Stimulated activated CD8-positive, alpha-beta memory T cell treated with anti-CD3 and anti-CD28 coated beads, Interleukin-12 subunit alpha, Interleukin-12 subunit beta, amount 100 ng/mL, for 4 hours (primary cell): ENCODE measurements at places on chromosomes 1 and 21.

GRCh38 chr1:53949023-53949990 lies 3.2 kb downstream of the LRRC42 start:
- no peak for DNase-seq

DNA sequence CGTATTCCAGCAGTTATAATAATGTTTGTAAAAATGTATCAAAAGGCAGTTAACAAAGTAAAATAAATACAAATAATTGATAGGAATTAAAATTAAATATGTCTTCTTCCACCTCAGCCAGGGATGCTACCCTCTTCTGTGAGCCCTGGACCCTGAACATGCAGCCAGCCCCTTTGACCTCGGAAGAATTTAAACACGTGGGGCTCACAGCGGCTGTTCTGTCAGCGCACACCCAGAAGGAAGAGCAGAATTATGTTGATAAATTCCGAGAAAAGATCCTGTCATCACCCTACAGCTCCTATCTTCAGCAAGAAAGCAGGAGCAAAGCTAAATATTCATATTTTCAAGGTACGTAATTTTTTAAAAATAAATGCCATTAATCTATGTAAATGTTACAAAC lies 26.5 kb downstream of the UTS2 start:
- no peak for DNase-seq

GRCh38 chr1:117655220-117655577 lies 49.4 kb downstream of the TENT5C start:
- no peak for DNase-seq

DNA sequence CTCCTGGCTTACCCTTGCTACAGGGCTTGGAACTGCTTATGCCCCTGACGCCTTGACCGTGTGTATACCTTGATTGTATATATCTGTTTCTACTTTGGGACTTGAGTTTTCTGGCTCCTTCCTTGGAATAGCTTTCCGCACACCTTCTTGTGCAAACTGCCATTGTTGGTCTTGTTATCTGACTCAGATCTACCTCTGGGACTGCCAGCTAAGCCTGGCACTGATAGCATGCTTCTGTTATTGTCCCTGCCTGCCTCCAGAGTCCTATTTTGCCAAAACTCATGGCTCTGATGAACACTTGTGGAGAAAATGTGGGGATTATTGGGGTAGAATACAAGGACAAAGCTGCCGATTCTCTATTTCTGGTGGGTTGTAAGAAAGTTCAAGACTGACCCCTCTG lies 15.4 kb downstream of the FMOD start:
- no peak for DNase-seq

GRCh38 chr1:53182111-53182593 lies 14.5 kb upstream of the CPT2 start:
- DNase-seq = peak; percentile 55

- no peak for DNase-seq
These were observed 229.7 kb downstream of the C1orf94 start for GRCh38 chr1:34406377-34406776.

DNA sequence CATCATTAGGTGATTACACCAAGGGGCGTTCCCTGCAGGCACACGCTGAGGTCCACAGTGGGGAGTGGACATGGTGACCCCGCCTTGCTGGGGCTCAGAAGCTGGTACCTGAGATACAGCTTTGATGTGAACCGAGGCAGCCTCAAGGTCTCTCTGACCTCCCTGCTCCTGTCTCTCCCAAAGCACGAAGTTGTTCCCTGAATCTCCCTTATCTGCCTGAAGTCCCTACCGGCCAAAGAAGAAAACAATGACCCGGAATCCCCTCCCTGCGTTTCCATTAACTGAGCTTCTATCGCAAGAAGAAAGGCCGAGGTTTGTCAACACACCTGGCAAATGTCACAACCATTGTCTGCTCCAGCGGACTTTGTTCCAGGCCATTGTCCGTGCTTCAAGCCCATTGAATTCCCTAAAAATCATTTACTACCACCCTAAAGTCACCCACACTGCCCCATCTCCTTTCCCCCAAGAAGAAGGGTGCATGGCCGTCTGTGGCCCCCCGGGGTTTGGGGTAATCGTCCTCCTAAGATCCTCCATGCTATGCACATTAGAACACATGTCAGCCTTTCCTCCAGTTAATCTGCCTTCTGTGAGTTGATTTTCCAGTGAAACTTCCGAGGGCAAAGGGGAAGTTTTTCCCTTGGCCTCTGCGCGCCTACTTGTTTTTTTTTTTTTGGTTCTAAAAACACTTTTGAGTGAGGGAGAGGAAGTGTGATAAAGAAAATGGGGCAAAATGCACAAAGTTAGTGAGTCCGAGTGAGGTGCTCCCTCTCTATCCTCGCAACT lies 48.1 kb upstream of the COL18A1 start:
- no peak for DNase-seq

GRCh38 chr1:169468982-169469381 lies 16.8 kb downstream of the SLC19A2 start:
- no peak for DNase-seq

- no peak for DNase-seq
These were observed 16.5 kb downstream of the KRTAP19-1 start for GRCh38 chr21:30463713-30464112.

DNA sequence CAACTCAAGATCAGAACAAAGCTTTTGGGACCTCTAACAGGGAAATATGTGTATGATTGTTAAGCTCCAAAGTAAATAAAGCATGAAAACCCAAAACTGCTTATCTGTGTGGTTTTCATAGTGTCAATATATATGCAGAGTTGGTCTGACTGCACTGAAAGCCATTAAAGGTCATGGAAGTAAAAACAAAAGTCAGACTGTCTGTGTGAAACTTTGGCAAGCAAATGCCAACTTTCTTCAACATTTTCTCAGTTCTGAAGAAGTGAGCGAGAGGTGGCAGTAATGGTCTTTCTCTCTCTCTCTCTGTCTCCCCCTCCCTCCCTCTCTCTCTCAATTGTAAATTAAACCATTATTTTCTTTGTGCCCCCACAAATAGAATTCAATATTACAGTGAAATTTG lies 100.1 kb upstream of the S1PR1 start:
- no peak for DNase-seq

DNA sequence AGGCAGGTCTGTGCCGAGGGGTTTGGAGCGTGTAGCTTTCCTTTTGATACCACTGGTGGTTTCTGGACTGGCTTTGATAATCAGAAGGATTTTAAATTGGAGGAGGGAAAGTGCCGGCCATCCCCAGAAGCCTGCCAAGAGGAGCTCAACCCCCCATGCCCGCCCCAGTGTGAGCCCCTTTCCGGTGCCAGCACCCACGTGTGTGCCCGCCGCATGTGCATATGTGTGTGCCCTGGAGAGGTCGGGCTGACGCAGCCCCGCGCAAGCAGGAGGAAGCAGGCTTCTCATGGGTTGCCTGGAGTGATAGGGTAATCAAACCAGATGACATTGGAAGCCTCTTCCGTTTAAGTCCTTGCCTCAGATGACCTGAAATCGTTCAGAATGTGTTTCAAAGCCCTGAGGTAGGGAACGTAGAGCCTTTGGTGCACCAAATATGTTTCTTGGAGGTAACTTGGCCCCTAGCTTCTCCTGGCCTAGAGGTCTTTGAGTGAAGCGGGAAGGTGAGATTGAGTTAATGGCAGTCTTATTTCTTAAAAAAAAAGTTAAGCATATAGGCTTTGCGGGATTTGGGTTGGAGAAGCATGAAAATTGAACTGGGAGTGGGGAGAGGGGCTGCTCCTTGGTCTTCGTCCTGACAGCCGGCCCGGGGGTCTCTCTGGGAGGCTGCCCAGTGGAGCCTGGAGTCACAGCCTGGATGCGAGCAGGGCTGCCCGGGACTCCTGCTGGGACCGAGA lies 34.1 kb upstream of the ARHGEF16 start:
- no peak for DNase-seq

- DNase-seq = no peak
These were observed 77.8 kb downstream of the C4BPA start for GRCh38 chr1:207181847-207182246.

DNA sequence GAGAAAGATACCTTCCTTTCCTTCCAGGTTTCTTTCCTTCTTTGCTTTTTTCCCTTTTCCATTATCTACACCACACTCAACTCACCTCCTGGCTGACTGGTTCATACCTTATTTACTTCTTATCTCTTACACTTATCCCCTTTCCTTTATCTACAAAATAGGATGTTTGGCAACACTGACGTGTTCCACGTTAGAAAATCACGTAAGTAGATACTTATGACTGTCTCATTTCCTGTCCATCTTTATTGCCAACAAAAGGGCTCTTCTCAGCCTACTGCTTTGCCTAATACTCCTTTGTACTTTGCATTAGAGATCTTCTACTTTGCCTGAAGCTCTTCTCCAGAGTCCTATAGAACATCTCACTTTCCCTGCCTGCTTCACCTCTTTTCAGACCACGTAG lies 25.1 kb downstream of the SYNJ1 start:
- no peak for DNase-seq

DNA sequence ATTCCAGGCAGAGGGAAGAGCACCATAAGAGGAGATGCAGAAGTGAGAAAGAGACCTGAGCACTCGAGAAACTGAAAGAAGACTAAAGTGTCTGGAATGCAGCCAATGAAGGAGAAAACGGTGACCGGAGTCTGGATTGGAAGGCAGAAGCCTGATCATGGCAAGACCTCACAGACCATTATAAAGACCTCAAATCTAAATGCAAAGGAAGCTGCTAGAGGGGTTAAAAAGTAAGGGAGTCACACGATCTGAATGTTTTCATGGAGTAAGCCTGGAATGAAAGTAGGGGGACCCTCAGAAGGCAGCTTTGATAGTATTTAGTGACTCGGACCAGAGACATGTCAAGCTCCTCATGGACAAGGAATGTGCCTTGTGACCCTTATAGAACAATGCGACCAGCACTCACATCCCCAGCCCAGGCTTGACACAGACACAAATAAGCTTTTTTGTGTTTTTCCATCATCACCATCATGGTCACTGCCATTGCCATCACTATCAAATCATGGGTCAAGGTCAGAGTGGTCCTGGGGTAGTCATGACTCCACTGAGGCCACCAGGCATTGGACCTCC lies 183.6 kb downstream of the SEC16B start:
- no peak for DNase-seq

DNA sequence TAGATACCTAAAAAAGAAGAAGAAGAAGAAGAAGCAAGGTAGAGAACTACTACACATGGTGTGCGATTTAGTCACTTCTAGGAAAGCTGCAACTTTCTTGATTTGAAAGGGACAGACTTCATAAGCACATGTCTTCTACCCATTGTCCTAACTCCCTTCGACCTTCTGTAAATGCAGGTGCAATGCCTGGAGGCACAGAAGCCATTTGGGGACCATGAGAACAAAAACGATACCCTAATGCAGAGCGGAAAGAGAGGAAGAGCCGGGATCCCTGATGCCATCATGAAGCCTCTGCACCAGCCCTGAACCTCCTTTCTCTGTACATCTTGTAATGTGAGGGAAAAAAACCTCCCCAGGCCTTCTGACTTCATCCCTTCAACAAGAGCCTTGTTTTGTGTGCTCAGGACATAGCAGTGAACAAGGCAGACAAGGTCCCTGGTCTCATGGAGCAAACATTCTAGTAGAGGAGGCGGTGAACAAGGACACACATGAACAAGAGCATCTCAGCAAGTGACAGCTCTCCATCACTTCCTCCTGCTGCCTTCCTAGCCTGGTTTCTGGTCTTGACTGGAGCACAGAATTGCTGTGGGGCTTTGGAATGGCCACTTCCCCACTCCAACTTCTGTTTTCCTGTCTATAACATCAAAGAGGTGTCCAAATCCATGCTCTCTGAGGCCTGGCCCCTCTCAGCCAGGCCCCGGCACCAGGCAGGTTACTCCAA lies 5.5 kb upstream of the LAPTM5 start:
- DNase-seq = no peak

- DNase-seq = no peak
These were observed 186.8 kb upstream of the MAP1LC3C start for GRCh38 chr1:242185731-242186130.

DNA sequence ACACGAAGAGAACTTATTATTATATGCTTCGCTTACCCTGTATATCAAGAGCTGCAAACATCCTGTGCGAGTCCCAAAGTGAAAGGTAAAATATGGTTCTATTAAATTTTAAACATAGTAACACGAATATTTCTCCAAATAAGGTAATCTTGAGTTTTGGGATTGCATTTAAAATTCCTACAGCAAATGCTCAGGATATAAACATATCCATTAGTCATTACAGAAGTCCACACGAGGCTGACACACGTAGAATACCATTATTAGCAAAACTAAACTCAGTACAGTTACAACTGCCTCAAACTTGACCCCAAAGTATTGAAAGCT lies 282 bp upstream of the LYPLAL1 start:
- no peak for DNase-seq

DNA sequence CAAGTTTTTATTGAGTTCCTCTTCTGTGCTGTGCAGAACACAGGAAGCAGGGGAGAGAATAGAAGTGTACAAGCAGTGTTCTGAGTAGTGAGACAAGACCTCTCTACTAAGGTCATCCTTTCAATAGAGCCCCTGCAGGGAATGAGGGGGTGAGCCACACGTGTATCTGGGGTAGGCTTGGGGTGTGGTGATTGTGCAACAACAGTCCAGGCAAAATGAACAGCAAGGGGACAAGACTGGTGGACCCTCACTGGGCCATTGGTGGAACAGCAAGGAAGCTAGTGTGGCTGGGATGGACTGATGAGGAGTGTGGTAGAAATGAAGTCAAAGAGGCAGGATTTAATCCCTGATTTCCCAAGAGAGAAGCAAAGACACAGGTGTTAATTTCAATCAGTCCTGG lies 8.2 kb upstream of the BMP8A start:
- DNase-seq = no peak
